ENCODE measurements at places on chromosomes 4 and X.

- DNase-seq, result no peak
Observed at GRCh38 chrX:311156-312129, 7.2 kb downstream of the GTPBP6 start.

- no peak for DNase-seq
Observed at GRCh38 chr4:70863099-70863790, 23.6 kb upstream of the GRSF1 start.

DNA sequence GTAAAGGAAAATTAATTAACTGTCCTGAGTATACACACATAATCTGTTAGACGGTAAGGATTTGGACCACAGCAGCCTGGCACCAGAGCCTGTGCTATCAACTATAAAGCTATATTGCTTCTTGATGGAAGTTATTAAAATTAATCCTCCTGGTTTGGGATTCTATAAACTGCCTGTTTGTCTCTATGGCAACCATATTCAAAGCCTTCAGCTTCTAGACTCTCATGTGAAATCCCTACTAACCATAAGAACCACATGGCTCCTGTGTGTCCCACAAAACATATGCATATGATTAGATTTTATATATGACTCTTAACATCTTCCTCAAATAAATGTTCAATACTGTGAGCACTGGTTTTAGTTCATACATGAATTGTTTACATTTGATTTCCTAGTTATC, 380.8 kb downstream of the ANKRD50 start:
- no peak for DNase-seq

DNA sequence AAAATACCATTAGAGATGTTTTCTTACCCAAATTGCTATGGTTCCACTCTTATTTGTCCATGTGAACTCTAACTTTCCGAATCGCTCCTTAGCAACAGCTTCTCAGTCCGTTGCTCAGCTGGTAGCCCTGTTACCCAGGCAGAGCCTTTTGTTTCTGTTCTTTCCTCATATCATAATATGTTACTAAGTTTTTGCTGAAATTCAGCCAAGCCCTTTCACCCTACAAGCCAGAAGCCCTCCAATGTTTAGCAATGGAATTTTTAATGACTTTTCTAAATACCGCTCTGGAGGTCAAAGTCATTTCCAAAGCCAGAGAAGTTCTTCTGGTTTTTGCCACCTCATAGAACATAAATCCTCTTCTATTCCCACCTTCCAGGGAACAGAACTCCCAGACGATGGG, 1029.5 kb downstream of the C4orf33 start:
- no peak for DNase-seq

- DNase-seq, result no peak
Observed at GRCh38 chr4:67879486-67879885, 4.3 kb downstream of the TMPRSS11D start.

DNA sequence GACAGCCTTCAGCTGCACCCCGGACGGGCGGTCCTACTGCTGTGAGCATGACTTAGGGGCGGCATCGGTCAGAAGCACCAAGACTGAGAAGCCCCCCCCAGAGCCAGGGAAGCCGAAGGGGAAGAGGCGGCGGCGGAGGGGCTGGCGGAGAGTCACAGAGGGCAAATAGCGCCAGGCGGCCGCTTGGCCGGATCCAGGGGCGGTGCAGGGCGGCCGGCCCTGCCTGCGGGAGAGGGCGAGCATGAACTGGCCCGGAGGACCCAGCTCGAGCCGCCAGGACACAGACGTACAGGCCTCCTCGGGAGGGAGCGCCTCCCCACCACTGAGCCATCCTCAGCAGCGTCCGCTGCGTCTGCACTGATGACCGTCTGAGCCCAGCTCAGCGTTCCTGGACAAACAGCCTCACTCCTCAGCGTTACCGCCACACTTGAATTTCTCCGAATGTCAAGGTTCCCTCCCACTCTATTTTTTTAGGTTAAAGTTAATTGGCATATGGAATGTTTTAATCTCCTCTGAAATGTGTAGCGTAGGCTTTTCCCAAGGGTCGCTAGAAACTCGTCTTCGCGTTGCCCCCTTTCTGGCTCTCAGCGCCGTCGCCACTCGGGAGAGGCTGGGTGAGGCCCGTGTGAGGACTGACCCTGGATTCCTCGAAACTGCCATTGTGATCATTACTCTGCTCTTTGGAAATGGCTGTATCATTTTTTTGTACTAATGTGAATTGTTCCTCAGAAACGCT, 29.9 kb downstream of the NELFA start:
- DNase-seq, result no peak
